ENCODE measurements at places on chromosomes 3 and 15.

DNA sequence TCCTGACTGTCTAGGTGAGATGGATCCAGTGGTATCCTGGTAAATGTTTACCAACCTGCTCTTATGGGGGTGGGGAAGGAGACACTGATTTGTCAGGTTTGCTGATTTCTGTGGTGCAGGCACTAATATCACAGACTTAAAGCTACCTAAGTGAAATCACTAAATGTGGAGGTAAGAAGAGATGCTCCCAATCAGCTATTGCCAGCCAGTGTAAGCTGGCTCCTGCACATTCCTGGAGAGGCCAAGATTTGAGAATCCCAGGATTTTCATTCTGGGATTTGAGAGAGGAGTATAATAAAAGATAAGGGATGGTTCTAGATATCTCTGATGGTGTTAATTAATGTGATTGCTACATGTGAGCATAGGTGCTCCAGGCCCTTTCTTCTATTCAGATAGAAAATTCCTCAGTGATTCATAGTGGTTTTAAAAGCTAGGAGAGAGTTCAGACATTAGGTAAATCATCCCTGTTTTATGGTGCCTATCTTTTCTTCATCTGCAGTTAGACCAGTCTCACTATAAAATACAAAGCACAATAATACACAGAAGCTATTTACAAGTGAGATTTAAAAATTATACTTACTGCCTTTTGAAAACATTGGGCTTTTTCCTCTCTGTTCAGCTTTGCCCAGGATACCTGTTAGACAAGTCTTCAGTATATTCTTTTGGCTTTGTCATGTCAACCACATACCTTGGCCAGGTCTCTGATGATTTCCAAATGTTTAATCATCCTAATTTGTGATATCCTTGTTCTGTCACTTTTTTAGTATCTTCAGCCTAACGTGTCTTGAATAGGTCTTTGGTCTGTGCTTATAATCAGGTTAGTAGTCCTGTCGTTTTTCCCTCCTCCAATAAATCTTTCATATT lies 90.9 kb downstream of the MBNL1 start:
- no peak for DNase-seq

GRCh38 chr15:72242775-72243370 lies 11.9 kb upstream of the PKM start:
- DNase-seq, result no peak

DNA sequence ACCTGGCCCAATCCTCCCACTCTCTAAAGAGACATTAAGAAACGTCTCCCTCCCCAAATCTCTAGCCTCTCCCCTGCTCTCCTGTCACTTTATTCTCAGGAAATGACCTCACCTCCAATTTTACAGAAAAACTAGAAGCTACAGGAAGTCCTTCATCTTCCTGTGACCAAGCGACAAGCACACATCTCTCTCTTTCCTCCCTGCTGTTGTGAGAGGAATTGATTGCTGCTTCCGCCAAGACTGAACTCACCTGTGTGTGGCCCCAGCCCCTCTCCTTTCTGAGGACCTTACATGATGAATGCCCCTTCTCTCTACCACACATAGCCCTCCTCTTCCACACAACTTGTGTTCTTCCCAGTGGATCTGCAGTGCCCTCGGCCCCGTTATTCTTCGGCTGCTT lies 18.2 kb downstream of the DNAJB8 start:
- DNase-seq, result peak; percentile 34

DNA sequence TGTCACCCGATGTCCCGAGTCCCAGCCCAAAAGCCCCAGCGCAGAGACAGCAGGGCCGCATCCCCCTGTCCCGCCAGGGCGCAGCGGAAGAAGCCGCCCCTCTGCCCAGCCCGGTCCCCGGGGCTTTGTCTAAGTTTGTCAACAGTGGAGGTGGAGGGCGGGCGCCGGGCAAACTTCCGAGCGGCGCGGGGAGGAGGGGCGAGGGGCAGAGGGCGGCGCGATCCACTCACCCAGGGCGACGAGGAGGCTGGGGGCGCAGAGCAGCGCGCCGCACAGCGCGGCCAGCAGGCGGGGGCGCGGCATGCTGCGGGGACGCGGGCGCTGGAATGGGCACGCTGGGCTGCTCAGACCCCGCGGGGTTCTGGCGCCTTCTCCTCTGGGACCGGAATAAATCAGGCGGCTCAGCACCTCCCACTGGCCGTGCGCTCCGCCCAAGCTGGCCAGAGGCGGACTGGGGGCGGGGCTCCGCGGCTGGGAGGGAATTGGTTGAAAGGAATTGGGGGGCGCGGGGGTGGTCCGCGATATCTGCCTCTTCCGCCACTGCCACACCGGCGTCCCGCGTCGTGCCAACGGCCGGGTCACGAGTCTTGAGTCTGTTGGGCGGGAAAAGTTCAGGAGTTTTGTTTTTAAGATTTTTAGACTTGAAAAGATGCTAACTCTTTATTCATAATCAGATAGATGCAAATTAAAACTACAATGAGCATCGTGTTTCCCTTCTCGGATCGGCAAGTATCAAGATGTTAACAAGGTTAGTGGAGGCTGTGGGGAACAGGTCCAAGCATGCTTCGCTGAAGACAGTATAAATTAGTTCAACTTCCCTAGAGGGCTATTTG lies at the start of gene MFGE8:
Gene MFGE8, minus strand, starts transcription at position 363 of the 833 bp plus-strand sequence. Its CDS starts 60 bp downstream, at position 303.
- DNase-seq, result peak; percentile 55

DNA sequence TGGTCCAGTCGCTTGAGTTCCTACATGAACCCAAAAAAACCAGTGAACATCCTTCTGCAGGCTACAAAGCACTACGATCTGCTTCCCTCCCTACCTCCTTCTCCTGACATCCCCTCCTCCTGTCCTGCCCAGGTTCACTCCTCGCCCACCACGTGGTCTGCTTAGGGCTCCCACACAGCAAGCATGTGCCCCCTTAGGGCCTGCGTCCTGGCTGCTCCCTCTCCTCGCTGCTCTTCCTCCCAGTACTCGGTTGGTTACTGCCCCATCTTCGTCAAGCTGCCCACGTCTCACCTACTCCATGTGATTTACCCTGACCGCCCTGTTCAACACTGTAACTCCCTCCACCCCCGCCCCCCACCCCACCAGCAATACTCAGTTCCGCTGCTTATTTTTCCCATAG lies 20.8 kb upstream of the ATP13A3 start:
- no peak for DNase-seq

- no peak for DNase-seq
Observed at GRCh38 chr3:12159227-12159601, 502 bp upstream of the TIMP4 start.

DNA sequence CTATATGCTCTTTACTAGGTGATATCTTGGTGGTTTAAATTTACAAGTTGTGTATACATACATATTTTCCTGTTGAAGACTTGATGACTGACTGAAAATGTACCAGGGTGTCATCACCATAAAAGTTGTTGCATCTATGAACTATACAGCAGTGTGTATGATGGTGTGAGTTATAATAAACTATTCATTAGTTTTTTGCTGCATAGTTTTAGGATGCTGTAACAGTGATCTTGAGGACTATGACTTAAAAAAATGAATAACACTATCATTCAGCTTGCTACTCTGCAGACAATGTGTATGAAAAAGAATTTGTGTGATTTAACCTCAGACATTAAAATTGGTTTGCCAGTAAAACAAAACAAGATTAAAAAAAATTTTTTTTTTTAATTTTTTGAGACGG lies 49.0 kb downstream of the UBE2E2 start:
- DNase-seq, result no peak

DNA sequence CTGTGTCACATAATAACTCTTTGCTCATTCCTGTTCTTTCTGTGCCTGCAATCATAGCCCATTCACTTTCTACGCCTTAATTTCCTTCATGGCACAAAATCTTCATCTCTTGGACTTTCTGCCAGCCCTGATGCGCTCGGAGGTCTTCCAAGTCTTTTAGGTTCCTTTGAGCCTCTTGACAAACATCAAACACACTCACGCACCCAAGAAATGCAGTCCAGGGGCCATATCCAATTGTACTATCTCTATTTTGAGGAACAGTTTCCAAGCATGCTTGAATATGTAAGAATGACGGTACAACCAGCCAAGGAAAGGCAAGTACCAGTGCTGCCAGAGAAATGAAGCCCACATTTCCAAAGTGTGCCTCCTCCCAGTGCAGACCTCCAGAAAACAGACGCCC lies 234.1 kb downstream of the MEX3B start:
- DNase-seq, result no peak

DNA sequence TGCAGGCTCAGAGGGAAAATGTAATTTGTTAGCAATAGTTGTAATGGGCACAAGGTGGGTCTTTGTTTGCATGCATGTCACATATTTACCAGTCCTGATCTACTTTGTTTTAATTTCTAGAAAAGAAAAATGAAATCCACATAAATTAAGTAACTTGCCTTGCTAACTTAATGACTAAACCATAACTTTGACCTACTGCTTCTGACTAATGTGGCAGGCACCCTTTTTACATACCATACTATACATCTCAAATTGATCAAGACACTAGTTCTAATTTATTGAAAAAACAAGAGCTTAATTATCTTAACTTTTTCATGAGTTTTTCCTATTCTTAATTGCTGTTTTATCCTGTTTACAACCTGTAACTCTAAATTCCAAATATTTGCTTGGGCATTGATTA lies 93.2 kb downstream of the ATP11B start:
- DNase-seq, result no peak

DNA sequence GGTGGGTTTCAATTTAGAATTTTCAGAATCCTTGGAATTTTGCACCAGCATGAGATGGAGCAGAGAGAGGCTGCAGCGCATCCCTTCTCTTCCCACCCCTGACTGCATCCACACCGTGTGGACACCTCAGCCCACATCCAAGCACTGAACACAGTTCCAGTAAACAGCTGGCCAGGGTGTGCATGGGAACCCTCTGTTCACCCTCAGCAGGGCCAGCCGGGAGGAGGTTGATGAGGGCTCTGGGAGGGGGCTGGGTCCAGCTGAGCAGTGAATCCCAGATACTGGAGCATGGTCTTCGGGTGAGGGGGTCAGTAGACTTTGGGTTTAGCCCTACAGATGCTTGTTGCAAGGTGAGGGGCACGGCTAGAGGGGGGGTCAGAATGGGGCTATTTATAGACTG lies 85.8 kb downstream of the RPLP1 start:
- no peak for DNase-seq

DNA sequence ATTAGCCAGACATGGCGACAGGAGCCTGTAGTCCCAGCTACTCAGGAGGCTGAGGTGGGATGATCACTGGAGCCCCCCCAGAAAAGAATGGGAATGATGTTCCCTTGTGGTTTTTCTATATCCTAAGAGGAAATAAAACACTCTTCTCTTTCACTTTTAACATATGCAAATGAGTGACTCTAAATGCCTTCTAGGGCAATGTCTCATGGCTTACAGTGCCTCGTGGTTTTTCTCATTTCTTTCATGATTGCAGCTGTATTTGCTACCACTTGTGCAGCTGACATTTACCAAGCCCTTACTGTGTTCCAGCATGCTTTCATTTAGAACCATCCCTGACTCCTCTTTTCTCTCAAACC lies 26.4 kb downstream of the STOML1 start:
- peak; percentile 43 for DNase-seq

DNA sequence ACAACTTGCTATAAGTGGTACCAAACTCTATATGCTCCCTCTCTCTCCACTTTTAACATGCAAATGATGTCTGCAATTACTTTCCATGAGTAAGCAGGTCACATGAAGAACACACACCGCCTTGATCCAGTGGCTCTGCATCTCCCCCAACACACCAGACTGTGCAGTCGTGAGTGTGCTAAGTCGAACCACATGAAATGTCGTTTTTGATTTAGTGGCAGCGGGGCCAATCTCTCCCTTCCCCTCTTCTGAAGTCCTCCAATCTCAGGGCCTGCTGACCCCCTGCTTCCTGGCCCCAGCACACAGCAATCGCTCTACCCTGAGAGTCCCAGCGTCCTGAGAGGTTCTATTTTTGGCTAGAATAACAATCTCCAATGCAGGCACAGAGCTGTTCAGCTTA lies 312.5 kb downstream of the SHQ1 start:
- DNase-seq, result no peak

GRCh38 chr15:101368086-101368780 lies 73.2 kb upstream of the SNRPA1 start:
- DNase-seq, result no peak

DNA sequence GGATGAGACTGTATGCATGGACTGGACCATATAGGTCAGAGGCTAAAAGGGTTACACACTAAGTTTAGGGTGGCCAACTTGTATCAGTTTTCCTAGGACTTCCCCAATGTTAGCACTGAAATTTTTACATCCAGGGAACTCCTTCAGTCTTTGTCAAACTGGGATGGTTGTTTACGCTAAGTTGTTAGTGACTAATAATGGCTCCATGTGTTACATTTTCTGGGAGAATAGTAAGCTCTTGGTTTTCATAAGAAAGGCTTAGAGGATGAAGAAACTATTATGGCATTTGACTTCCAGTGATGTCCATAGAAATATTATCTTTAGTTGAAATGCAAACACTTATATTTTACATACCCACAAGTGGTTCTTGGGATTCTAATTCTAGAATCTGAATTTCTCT lies 57.9 kb upstream of the ST3GAL6 start:
- DNase-seq, result no peak

DNA sequence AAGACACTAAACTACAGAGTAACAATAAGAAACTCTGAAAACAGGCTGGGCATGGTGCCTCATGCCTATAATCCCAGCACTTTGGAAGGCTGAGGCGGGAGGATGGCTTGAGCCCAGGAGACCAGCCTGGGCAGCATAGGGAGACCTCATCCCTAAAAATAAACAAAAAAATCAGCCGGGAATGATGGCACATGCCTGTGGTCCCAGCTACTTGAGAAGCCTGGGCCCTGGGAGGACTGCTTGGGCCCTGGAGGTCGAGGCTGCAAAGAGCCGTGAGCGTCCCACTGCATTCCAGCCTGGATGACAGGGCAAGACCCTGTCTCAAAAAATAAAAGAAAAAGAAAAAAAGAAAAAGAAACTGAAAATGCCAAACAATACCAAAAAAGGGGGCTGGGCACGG lies 55.4 kb downstream of the TMCC1 start:
- DNase-seq, result no peak

GRCh38 chr15:95471690-95472086 lies 858.8 kb upstream of the NR2F2 start:
- DNase-seq, result no peak

- DNase-seq, result no peak
Observed at GRCh38 chr3:191566469-191566868, 105.5 kb downstream of the PYDC2 start.

DNA sequence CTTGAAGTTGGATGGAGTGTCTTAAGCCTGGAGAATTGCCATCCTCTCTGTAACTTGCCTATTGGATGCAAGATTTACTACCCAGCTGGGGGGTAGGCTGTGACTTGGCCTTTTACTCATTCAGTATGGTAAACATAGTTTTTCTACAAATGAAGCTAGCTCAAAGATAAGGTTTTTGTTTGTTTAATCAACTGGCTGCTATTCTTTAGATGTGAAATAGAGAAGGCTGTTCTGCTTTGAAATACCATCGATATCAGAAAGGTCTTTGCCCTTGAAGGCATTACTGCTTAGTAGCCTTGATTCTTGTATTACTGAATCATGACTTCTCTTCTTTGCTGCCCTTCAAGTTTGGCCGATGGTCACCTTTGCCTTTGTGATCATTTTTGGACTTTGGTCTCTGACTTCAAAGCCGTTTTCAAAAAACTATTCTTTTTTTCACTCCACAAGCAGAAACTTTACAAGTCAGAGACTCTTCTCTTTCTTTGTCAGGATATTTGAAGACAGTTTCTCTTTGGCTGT lies 83.1 kb downstream of the GAP43 start:
- DNase-seq, result no peak

GRCh38 chr15:90664650-90665287 lies 52.4 kb upstream of the BLM start:
- no peak for DNase-seq

All from CD4-positive, alpha-beta T cell treated with Interleukin-4 for 4 hours (primary cell).